ENCODE measurements at places on chromosomes 6 and 20.
A peak's percentile ranks its signal among the peaks of the same experiment; 100 is the strongest.

- DNase-seq: no peak
Observed at GRCh38 chr6:20943040-20943627, 408.9 kb downstream of the CDKAL1 start.

GRCh38 chr6:53281518-53282215 is 67.1 kb downstream of the ELOVL5 start:
- DNase-seq: no peak

- DNase-seq: no peak
Observed at GRCh38 chr6:140230282-140230681, 855.8 kb upstream of the CITED2 start.

- DNase-seq: no peak
Observed at GRCh38 chr6:1792989-1793388, 183.3 kb downstream of the FOXC1 start.

DNA sequence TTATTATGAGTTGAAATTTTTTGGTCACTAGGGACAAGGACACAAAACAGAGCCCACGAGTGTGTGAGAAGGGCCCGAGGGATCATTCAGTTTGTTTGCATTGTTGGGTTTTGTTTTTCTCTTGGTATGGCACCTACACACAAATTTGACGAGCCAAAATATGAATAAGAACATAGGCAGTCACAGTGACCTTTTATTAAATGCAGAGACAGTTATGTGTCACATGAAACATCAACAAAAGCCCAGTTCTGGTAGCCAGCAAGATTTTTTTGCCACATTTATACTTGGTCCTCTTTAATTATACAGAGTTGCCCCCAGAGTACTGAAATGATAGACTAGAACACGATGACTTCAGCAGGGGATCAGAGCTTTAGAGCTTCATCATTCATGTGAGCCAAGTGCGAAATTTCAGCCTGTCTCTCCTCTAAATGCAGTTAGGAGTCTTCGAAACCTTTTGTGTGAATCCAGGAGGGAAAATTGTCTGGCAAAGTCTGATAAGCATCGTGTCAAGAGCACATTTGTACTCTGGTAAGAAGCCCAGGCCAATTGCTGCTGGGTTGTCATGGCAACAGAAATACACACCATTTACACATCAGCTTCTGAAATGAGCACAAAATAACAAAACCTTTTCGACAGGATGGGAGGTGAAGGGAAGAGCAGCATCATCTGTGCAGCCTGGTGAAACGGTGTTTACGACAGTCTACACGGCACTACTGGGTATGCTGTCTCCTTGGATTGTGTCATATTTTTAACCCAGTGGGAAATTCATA is 79.2 kb upstream of the RIPOR2 start:
- DNase-seq: peak; percentile 92

DNA sequence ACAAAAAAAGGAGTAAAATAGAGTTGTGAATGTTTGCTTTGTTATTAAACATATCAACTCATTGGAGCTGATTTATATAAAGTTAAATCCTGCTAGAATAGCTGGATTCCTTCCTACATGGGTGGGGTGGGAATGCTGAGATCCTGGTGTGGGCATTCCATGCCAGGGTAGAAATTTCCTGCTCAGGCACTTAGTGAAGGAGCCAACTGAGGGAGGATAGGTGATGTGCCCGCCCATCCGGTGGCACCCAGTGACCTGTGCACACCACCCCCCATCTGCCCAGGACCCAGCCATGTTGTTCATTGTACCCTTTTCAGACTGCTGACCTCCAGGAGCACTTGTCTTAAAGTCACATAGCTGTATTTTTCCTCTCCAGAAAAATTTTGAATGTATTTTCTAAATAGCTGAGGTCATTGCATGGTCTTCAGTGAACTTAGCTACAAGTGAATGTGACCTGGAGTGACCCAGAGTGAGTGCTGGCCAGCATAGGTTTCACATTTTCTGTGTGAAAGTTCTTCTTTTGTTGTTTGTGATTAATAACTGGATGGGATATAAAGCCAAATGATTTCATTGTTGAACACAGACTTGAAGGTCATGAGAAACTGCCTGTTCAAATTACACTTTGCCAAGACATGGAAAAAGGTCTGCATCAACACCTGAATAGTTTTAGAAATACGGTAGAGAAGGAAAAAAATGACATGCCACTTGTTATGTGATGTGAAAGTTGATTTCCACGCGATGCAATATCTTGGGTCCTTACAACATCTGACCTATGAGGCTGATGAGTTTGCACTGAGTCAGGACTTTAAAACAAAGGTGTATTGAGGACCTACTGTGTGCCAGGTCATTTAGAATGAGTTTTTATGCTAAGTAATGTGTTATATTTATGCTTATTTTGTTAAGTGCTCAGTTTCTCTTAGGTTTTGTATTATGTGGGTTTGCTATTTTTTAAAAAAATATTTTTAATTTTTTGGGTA is 77.2 kb downstream of the UTRN start:
- no peak for DNase-seq

GRCh38 chr6:39206250-39206721 is 23.0 kb downstream of the KCNK5 start:
- no peak for DNase-seq

GRCh38 chr20:8386991-8387390 is 254.9 kb downstream of the PLCB1 start:
- no peak for DNase-seq

- DNase-seq: no peak
Observed at GRCh38 chr6:127506894-127507293, 12.2 kb downstream of the MTCL3 start.

GRCh38 chr20:53480913-53481312 is 112.7 kb downstream of the ZNF217 start:
- no peak for DNase-seq

GRCh38 chr6:96017070-96017359 is 1.2 kb downstream of the FUT9 start:
- DNase-seq: no peak

DNA sequence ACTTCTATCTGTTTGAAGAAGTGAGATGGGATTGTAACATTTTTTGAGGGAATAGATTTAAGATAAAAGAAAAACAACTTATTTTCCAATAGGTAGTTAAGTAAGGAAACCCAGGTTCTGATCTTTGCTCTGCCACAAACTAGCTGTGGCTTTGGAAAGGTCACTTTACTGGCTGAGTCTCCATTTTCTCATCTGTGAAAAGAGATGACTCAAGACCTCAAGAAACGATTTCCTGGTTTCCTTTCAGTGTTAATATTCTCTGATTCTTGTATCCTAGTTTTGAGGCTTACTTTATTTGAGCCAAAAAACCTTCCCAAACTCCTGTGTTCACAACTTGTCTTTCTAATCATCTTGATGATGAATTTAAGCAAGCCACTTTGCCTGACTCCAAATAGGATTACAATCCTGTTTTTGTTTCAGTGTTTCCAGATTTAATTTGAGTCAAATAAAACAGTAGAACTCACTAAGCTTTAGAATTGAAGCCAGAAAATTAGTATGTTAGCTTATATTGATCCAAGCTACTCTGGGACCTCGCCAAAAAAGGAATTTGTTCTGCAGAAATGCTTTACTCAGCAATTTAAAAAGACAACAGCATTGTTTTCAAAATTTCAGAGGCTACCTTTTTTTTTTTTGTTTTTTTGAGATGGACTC is 51.1 kb downstream of the ENPP1 start:
- DNase-seq: no peak

DNA sequence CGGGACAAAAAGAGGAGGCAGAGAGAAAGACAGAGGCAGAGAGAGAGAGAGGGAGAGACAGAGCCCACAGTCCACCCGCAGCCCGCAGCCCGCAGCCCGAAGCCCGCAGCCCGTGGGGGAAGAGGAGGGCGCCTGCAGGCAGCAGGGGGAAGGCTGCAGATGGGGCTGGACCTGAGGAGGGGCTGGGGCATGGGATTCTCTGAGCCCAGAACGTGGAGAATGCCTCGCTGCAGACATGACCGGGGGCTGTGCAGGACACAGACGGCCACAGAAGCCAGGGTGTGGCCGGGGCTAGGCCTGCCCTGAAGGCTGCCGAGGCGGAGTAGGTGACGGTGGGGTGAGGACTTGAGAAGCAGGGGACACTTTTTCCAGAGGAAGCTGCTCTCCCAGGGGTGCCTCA is 6.5 kb upstream of the SLCO4A1 start:
- no peak for DNase-seq

DNA sequence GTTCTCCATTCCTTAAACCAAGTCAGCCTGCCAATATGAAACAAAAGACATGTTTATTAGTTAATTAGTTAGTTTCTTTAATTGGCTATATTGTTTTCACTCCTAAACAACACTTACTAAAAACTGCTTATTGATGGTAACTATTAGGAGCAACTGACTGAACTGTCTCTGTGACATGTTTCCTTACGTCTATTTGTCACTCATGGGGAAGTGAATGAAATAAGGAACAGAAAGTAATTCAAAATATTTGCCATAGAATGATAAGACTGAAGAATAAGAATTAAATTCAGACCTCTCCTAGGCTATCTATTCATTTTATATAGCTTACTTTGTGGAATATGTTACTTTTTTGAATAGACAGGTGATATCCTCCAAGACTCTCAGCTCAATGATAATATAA is 217.2 kb downstream of the LAMA2 start:
- DNase-seq: no peak

- DNase-seq: peak; percentile 20
Observed at GRCh38 chr6:158131926-158132325, 36.1 kb downstream of the SERAC1 start.

DNA sequence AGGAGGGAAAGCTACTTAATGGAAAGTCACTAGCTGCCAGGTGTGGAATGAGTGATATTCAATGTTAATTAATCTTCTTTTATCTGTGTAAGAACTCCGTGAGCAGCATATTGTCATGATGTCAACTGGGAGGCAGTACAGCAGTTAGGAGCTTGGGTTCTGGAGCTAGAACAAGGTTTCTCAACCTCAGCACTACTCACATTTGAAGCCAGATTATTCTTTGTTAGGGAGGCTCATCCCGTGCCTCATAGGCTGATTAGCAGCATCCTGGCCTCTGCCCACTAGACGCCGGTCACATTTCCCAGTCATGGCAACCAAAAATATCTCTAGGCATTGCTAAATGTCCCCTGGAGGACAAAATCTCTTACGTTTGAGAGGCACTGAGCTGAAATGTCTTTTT is 41.2 kb downstream of the BCAS1 start:
- DNase-seq: no peak

DNA sequence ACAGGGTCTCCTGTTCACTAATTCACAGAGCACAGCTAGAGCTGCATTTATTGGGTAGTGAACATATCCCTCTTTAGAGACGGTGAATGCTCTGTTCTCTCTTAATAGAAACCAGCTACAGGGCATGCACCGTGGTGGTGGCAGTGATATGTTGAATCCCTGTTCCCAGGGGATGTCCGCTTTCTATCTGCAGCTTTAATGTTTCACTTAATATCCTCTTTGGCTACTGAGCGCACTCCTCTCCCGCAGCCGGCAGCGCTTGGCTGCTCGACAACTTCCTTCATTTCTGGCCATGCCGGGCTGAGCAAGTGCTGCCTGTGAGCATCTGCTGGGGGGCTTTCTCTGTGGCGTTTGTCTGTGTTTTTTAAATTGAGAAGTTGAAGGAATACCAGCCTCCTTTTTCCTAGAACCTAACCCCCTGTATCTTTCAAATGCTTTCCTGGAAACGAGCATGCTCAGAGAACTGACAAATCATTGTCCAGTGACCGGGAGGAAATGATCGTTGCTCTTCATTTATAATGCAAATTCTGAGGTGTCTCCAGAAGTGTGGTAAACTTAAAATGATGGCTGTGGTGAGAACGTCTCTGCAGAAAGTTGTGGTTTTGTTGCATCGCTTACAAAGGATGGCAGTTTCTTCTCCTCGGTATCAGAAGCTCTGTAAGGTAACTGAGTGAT is 297.9 kb downstream of the UTRN start:
- DNase-seq: peak; percentile 81

GRCh38 chr20:38601216-38602184 is at the start of gene ARHGAP40:
ARHGAP40 (plus strand) TSS chr20:38601809.
- DNase-seq: no peak

GRCh38 chr20:10268636-10269035 is 50.0 kb downstream of the SNAP25 start:
- DNase-seq: no peak

GRCh38 chr6:140045116-140045515 is 670.7 kb upstream of the CITED2 start:
- DNase-seq: no peak

DNA sequence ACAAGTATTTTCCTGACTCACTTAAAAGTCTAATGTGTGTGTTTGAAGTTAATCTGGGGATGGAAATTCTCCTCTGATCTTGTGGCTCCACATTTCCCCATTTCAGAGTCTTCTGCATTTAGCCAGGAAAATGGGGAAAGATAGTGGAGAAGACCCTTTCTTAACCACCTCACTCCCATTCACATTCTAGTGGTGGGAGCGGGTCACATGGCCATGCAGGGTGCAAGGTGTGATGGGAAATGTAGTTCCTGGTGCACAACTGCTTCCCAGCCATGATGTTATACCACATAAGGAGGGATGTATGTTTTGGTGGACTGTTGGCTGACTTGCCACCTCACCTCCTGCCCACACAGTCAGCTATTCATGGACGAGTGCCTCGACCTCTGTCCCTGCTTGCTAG is 61.8 kb downstream of the BANF2 start:
- no peak for DNase-seq

- no peak for DNase-seq
Observed at GRCh38 chr20:16520154-16520553, 53.1 kb downstream of the KIF16B start.

GRCh38 chr6:154232013-154232910 is 124.3 kb downstream of the IPCEF1 start:
- DNase-seq: no peak

GRCh38 chr6:116144605-116145004 is 18.7 kb upstream of the COL10A1 start:
- no peak for DNase-seq

DNA sequence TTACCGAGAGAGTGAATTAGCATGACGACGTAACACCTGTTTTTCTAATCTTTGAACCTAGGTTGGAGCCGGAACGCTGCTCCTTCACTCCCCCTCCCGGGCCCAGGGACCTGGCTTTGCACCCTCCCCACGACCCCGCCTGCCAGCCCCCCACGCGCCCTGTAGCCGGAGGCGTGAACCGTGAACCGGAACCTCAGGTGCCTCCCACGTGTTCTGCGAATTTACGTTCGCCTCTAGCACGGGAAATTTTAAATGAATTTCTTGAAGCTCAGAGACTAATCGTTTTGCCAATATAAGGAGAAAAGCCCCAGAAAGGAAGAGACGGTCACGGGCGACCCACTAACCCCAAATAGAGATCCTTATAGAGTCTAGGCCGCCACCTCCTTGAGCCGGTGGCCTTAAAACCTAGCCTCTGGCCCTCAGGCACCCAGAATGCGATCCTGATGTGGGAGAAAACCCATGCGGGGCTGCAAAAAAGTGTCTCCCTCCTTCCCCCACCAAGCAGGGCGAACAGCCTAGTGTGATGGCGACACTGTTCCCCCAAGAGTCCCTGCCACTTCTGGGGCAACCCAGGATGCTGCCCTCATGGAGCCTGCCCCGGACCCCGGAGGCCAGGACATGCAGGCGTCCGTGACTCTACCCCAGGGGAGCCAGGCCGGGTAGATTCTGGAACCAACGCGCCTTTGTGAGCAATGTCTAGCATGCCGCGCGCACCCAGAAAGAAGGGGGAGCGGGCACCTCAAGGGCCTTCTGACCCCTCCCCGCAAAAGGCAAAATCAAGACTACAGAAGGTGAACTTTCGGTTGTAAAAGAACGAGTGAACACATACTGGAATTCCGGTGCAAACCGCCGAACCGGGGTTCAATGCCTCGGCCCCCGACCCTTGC is 2.7 kb upstream of the SIM1 start:
- DNase-seq: no peak

All from CD4-positive, alpha-beta T cell treated with Interleukin-4 for 4 hours (primary cell).